ENCODE measurements at places on chromosomes 1 and 21.

- no peak for DNase-seq
Measured at GRCh38 chr1:96002201-96002600, 719.4 kb upstream of the PTBP2 start.

GRCh38 chr1:187226396-187226795 lies 397.6 kb downstream of the PLA2G4A start:
- no peak for DNase-seq

DNA sequence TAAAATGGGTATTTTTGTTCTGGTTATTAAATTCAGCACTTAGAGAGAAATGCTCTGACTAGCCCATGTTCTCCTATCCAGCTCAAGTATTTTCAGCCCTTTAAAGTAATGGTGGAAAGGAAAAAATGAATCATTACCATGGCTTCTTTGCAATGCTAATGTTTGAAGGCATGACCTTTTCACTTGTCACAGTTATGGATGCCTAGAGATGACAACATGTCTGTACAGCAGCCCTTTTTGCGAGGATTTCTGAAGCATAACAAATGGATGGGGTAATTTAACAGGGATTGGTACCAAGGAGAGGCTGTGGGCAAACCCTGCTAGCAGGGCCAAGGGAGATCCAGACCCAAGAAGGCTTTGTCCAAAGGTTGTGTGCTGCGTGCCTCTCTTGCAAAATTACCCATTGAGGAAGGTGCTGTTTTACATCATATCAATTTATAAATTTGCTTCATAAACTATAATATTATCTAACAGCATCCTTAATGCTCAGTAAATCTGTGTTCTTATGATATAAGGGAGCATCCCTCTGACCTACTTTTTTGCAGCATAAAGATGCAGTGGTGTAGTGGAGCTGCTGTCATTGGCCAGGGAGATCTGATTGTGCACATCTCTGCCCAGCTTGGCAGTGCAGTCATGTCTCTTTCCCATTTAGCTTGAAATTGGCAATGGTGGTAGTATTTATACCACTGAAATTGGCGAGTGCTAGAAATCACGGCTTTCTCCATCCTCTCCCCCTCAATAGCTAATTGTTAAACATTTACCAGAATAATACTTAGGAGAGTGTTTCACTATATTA lies 327.1 kb downstream of the PCP4 start:
- DNase-seq = no peak

- no peak for DNase-seq
Measured at GRCh38 chr1:997713-997992, 2.2 kb downstream of the HES4 start.

DNA sequence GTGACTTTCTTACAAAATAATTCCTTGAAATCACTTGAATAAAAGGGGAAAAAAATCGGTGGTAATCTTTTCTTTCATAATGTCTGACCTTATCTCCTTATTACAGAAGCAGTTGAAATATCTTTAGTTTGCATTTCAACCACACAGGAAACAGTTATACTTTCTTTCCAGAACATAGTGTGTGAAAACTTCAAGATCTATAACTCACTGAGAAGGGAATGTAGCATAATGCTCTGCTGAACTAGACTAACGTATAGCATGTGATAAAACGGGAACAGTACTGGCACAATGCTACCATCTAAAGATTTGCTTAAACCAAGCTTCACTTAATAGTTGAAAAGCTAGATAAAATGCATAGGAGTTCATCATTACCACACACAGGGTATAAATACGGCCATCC lies 45.0 kb downstream of the VAV3 start:
- no peak for DNase-seq

GRCh38 chr1:204495078-204495753 lies 611 bp upstream of the PIK3C2B start:
- no peak for DNase-seq

GRCh38 chr1:111234258-111234657 lies 6.7 kb downstream of the CHI3L2 start:
- DNase-seq = no peak

DNA sequence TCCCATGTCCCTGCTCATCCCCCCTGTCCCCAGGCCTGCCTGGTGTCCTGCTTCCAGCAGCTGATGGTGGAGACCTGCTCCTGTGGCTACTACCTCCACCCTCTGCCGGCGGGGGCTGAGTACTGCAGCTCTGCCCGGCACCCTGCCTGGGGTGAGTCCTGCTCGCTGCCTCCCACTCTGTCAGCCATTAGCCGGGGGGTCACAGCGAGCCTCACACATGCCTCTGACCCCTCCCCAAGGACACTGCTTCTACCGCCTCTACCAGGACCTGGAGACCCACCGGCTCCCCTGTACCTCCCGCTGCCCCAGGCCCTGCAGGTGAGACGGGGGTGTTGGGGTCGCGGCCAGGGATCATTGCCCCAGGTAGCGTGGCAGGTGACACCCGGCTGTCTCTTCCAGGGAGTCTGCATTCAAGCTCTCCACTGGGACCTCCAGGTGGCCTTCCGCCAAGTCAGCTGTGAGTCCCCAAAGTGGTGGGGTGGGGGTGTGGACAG lies 10.0 kb downstream of the SCNN1D start:
- DNase-seq = no peak

DNA sequence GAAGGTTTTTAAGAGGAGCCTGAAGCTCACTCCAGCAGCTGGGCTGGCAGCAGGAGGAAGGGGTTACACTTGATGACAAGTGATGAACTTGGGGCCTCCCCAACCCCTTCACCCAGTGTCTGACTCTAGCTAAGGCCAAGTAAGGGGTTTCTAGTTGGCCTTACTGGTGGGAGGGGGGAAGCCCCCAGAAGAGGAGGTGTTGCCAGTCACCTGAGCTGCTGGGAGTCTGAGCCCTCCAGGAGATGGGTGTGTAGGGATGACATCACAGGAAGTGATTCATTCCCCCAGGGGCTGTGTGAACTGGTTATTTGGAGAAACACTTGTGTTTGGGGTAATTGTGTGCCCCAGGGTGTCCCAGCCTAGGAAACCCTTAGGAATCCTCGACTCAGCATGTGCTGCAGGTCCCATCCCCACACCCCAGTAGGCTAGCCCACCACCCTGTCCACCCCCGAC lies 3.1 kb downstream of the PADI1 start:
- DNase-seq = peak; percentile 72

DNA sequence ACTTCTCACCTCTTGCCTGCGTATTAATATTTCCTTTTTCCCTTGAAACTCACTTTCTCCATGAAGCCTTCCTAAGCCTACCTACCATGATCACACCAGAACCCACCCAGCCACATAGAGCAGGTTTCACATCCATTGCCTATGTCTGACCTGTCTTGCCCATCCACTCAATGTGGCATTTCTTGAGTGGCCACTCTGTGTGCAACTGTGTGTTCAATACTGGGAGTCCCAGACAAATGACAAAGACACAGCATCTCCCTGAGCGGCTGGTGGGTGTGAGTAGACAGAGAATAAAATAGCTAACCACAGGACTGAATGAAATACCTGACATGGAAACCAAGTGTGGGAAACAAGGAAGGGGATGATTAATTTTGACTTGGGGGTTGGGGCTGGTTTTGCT lies 3.1 kb downstream of the PTGFRN start:
- DNase-seq = no peak

DNA sequence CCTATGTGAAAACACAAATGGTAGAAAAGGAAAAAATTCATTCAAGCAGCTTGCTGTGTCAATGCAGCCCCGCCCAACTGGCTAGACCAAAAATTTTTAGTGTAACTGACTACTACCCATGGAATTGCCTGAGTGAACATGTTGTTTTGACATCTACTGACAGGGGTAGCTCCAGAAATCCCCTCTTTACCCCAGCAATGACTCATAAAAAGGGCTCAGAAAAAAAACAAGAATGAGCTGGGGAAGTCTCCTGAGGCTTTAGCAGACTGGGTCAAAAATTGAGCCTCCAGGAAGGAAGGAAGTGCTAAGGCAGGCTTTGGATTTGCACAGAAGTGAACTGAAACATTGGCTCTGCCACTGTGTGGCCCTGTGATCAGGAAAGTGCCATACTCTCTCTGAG lies 24.4 kb upstream of the FGGY start:
- DNase-seq = peak; percentile 64

- no peak for DNase-seq
Measured at GRCh38 chr1:186615332-186615731, 64.9 kb downstream of the PTGS2 start.

GRCh38 chr1:67682659-67683197 lies 2.3 kb upstream of the GADD45A start:
- DNase-seq = no peak

- DNase-seq = no peak
Measured at GRCh38 chr21:38918607-38919346, 113.0 kb downstream of the ETS2 start.

DNA sequence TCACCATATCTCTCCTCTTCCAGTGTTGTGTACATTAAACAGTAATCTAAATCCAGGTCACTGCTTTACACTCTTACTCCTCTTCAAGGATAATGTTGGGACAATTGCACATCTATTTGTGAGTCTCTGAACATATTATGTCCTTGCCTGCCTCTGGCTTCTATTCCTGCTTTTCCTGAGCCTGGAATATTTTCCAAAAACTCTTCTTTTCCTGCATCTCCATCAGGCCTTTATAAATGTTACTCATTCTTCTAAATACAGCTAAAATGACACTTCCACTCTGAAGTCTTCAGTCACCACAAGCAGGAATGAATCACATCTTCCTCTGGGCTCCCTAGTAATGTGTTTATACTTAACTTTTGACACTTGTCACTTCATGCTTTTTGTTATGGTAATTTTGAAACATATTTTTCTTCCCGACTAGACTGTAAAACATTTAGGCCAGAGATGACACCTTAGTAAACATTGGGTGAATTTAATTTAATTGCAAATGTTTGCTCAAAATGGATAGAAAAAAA lies 396.0 kb downstream of the LRRIQ3 start:
- no peak for DNase-seq

- DNase-seq = no peak
Measured at GRCh38 chr1:155017946-155018316, 15.3 kb downstream of the ZBTB7B start.

DNA sequence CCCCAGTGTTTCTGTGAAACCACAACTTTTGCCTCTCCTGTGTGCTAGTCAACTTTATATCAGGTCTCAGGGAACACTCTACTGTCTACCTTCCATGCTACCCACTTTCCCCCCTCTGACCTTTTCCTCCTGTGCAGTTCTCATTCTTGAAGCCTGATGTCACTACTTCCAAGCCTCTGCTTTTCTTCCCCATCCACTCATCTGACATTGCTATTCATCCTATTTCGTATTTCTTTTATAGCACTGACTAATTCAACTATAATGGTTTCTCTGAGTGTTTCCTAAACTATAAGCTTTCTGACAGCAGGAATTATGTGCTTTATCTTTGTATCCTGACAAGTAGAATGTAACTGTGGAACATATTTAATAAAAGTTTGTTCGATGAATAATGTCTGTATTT lies 18.2 kb upstream of the DPH5 start:
- DNase-seq = no peak

DNA sequence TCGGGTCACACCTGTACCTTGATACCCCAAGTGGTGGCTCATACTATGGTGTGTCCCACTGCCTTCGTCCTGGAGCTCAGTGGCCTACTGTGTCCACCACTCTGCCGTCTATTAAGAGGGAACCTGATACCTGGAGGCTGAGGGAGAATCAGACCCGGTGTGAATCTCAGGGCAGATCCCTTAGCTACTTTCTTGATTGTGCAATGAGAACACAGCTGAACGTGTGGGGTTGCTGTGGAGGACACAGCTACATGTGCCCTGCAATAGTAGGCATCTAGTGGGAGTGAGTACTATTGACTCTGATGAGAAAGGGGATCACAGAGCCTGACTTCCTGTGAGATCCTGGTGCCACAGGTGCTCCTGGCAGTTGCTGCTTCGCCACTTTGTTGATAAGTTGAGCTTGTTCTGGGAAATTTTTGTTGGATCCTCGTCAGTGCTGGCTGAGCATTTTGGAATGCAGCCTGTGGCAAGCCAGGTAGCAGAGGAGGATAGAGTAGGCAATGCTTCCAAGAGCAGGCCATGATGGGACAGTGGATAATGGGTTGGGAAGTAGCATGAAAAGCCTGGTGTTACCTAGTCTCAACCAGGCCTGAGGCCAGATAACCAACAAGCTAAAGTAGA lies 28.2 kb upstream of the MPZL1 start:
- DNase-seq = no peak

DNA sequence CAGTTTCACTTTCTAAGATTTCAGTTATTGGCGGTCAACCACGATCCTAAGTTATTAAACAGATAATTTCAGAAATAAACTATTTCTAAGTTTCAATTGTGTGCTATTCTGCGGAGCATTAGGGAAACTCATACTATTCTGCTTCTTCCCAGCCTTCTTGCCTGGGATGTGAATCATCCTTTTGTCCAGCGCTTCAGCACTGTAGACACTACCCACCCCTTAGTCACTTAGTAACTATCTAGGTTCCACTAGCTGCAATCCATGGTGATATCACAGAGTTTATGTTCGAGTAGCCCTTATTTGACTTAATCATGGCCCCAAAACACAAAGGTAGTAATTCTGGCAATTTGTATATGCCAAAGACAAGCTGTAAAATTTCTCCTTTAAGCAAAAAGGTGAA lies 279.9 kb upstream of the ADAMTS5 start:
- no peak for DNase-seq

GRCh38 chr1:148385371-148386030 lies 97.6 kb downstream of the PPIAL4G start:
- no peak for DNase-seq

DNA sequence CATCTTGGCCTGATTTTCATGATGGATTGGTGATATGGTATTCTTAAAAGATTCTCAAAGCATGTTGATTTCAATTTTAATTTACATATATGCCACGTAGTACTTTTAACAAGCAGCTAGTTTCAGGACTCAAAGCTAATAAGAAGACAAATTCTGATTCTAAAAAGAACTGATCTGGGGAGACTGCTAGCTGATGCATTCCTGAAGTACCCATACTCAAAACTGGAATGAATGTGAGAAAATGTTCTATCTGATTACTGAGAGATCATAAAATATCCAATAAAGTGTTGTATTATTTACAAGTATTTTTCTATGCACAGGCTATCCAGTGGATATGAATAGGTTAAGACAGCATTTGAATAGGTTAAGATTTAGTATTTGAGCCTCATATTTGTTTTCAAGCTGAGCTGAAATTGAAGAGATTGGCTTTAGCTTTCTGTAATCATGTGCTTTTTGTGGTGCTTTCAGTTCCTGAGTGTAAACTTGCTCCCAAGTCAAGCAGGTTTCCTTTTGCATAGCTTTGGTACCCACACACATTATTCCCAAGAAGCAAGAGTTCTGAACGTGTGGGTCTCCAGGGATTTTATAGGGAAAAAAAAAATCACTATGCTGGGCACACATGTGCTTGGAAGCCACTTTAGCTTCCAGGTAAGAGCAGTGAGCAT lies 114.1 kb downstream of the VPS13D start:
- peak; percentile 21 for DNase-seq

- DNase-seq = no peak
Measured at GRCh38 chr1:158017800-158018595, 24.6 kb downstream of the KIRREL1 start.

- no peak for DNase-seq
Measured at GRCh38 chr1:33985656-33986055, 121.8 kb downstream of the HMGB4 start.

GRCh38 chr1:92804721-92805201 lies 19.9 kb upstream of the EVI5 start:
- DNase-seq = no peak

All from GM12878 (cell line).